Kidney tubule cell (primary cell): ENCODE measurements at places on chromosomes 5 and 9.

GRCh38 chr9:132669319-132669697 lies 475 bp downstream of the DDX31 start:
- peak; percentile 79 for DNase-seq

DNA sequence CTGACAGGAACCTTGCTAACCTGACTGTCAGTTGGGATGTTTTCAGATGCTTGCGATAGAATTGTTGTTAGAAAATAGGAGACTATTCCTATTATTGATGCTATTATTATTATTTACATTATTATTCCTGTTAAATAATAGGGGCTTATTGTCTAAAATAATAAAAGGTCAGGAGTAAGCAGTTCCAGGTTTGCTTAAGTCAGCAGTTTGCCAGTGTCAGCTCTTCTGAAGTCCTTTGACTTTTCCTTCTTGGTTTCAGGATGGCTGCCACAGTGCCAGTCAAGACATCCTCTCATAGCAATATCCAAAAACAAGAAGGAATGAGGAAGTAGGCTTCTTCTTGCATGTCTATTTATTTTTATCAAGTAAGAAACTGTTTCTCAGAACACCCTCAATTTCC lies 141.7 kb upstream of the MARCHF11 start:
- DNase-seq = no peak

GRCh38 chr5:125202871-125203438 lies 456.5 kb upstream of the ZNF608 start:
- DNase-seq = peak; percentile 23

GRCh38 chr9:113454914-113455761 lies 8.4 kb upstream of the RGS3 start:
- DNase-seq = peak; percentile 74

DNA sequence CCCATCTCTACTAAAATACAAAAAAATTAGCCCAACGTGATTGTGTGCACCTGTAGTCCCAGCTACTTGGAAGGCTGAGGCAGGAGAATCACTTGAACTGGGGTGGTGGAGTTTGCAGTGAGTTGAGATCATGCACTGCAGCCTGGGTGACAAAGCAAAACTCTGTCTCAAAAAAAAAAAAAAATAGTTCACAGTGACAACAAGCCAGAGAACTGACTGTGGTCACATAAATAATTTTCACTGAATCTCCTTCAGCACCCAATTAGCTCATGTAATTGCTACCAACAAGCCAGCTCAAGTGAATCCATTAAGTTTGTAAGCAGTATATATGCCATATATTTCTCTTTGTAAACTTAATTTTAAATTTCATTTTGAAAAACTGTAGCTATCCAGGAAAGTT lies 14.5 kb upstream of the AFAP1L1 start:
- DNase-seq = peak; percentile 58

- peak; percentile 59 for DNase-seq
Measured at GRCh38 chr5:11477786-11478185, 426.5 kb downstream of the CTNND2 start.

DNA sequence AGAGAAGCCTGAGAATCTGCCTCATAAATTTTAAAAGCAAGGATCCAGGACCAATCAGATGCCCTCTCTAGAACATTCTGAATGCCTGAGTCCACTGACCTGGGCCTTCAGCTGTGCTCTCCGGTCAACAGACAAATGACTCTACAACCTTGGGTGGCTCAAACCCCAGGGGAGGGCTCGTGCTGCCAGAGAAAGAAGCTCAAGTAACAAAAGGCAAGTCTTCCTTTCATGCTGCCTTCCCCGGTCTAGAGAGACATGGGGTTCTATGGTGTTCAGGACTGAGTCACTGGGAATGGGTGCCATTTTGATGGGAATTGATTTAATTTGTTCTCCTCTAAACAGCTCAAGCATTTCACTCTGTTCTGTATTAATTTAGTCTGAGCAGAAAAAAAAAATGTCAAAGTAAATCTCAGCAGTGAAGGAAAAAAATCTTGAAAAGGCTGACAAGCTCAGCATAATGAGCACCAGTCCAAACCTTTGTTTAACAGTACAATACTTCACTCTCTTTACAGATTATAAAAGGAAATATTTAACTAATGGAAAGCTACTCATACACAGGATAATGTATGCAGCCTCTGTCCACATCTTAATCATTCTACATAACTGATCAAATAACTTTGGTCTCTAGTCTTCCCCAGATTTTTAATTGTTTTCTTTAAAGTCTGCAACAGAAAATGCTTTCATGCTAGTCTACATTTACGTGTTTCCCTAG lies 191.0 kb downstream of the GLIS3 start:
- DNase-seq = peak; percentile 32

GRCh38 chr5:170440771-170441392 lies 51.7 kb upstream of the KCNMB1 start:
- DNase-seq = no peak

DNA sequence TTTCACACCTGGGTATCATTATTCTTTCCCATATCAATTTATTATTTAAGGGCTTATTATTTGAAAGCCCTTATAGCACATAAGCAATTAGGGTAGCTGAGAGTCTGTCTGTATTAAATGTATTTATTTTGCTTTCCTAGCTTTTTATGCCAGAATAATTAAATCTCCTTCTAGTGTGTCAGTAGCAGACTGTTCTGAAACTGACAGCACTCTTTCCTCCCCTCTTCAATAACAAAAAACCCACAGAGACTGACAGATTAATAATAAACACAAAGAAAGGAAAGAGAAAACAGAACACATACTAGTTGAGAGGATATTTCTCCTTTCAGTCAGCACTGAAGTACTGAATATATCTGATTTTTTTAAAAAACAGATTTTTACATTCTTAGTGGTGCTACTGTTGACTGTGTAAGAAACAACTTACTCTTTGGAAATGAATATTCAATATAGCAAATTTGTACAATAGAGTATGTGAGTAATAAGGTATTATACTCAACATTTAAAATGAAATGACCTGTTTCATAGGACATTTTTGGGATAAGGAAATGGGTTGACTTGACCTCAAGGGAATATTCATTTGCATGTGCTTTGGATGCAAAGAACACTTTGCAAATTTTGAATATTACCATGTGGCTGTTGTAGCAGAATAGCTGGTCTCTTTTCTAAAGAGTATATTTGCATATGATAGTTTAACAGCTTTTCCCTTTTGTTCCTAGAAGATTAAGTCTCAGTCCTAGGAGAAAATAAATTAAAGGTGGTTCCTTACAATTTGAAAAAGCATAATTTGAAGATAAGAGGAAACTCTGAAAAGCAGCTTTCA lies 208.3 kb downstream of the SPATA31D1 start:
- DNase-seq = no peak

DNA sequence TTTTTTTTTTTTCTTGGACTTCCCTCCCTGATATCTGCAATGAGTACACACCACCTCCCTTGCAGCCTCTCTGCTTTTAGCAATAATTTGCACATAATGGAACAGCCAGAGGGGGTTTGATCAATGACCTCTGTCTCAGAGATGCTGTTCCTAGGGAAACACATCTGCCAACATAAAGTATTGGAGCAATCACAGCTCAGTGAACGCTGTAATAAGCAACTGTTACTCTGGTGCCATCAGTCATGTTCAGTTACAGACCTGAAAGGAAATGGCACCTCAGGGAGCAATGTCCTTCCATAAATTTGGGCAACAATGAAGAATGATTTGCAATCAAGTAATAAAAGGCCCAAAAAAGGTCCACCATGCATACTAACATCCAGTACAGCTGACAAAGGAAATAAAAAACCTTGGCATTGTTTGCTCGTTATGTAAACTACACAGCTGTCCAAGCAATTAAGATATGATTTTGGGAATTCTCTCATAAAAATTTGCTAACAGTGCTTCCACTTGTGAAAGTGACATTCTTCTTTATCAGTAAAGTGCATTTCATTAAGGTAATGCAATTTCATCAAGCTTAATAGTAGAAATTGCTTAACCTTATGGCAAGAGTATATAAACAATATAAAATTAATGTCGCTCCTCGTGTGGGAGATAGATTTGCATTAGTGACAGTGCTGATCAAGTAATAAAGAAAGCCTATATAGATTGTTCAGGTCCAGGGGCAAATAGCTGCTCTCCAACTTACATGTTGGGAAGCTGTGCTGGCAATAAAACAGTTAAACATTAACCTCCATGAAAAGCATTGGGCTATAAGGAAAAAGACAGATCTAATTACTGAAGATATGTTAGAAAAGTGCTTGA lies 167.8 kb downstream of the RASEF start:
- DNase-seq = no peak

GRCh38 chr5:133844836-133845235 lies 123.6 kb downstream of the C5orf15 start:
- no peak for DNase-seq

- DNase-seq = peak; percentile 77
Measured at GRCh38 chr5:140041492-140042392, 1.4 kb downstream of the NRG2 start.

DNA sequence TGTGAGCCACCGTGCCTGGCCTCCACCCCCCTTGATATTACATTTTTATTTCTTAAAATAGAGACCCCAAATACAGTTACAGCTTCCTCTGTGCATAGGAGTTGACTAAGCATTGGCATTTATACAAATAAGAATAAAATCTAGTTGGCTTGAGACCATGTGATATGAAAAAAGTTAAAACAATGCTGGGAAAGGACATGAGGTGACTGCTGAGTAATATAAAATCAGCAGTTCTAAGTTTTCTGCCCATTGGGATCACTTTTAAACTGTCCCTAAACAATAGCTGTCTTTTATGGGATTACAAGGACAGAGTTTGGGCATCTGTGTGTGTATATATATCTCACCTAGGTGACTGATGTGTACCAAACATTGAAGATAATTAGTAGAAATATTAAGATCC lies 96.6 kb downstream of the UBE2R2 start:
- no peak for DNase-seq

DNA sequence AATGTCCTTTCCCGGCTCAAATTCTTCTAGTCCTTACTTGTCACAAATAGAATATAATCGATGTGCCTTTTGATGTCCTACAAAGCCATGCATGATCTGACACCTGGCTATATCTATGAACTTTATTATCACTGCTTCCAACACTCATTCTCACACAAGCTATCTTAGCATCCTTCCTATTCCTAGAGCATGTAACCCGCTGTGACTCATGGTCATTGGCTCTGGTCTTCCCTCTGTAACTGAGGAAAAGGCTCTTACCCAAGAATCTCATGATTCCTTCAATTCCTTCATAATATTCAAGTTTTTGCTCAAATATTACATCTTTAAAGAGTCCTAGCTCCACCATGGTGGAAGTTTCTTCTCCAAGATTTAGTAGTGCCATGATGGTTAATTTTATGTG lies 480.0 kb upstream of the PAPPA start:
- DNase-seq = peak; percentile 76

DNA sequence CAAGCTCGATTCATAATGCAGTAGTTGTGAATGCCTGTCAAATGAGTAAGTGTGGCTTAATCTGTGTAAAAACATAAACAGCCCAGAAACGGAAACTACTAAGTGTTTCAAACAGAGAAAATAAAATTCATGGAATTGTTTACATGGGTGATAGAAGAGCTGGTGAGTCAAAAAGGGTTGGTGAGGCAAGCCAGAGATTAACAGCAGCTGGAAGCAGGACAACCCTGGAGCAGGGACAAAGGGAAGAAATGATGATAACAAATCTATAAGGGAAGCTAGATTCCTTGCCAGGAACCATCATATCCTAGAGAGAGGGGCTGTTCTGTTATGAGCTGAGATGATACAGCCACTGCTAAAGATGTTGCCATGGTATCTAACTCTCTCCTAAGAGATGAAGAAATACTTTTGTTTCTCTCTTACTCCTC lies 18.0 kb upstream of the PRR16 start:
- peak; percentile 23 for DNase-seq

DNA sequence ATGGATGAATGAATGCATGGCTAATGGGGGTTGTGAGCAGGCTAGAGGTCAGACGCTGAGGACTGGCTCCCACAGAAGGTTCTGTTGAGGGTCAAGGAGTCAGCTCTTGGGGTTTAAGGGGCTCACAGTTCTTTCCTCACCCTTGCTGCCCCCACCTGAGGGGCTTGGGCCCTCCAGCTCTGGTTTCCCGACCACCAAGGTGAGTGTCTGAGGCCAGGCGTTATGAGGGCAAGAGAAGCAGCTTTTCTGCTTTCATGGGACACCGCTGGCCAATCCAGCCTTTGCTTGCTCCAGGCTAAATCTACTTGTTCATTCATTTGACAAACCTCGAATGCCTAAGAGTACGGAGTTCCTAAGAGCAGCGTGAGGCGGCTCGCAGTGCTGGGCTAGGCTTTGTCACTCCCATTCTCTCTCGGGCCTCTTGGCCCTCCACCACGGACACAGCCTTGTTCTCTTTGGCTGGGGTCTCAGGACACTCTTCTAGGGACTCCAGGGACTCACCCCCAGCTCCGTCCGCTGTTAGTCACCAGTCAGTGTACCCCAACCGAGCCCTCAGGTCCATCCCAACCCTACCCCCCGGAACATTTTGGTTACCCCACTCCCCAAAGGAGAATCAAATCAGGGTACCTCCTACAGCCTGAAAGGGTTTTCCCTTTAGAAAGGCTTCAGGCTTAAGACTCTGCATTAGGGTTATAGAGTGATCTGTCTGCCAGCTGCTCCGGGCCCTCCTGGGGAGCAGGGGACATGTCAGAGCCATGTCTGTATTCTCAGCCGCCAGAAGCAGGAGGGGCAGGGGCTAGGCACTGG lies 210.1 kb upstream of the MVB12B start:
- no peak for DNase-seq

- no peak for DNase-seq
Measured at GRCh38 chr5:173890195-173890991, 2.2 kb downstream of the CPEB4 start.

DNA sequence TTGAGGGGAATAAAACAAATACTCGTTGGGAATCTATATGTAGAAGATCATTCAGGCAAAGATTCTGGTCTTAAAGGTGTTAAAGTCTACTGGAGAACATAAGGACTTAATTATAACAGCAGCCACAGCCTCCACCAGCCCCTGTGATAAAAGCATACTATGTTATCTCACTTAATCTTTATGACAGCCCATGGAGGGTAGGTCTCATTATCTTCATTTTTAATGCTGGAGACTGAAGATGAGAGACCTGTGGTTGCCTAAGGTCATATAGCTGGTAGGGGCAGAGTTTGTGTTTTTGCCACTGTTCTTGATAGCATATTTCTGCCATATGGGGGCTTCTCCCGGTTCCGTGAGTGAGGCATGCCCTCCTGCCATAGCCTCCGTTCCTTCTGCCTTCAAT lies 88.7 kb downstream of the TRIO start:
- DNase-seq = no peak

GRCh38 chr5:173614591-173614990 lies 1.9 kb downstream of the BOD1 start:
- no peak for DNase-seq

DNA sequence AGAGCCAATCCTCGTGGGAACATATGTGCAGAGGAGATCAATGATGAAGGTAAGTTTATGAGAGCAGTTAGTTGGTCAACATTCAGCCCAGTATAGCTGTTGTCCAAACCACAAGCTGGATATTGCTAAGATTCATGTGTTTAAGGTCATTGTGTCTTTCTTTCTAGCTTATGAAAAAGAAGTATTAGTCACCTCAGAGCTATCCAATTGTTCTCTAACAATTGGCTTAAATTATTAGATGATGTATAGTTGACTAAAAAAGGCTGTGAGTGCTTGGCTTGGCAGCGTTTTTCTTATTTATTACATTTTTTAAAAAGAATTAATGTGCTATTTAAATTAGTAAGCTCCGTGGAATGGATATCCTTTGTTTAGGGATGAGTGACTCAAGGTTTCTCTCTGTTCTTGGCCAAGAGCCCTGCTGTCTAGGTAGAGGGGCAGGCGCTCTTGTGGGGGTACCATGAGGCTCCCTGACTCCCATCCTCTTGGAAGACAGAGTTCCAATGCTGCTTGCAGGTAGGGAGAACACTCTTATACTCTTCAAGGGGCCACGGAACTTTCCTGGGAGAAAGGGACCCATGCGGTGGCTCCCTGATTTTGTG lies 487.4 kb downstream of the IRX1 start:
- no peak for DNase-seq

GRCh38 chr9:27090231-27090630 lies 18.8 kb upstream of the TEK start:
- no peak for DNase-seq
